ENCODE measurements at places on chromosomes 2 and 18.
A peak's percentile ranks its signal among the peaks of the same experiment; 100 is the strongest.

GRCh38 chr18:63099091-63099840, 220.3 kb downstream of the BCL2 start:
- no peak for DNase-seq

GRCh38 chr2:74149570-74150319, 2.0 kb upstream of the BOLA3 start:
- no peak for DNase-seq

GRCh38 chr2:42908518-42909200, 116.3 kb upstream of the HAAO start:
- no peak for DNase-seq

- DNase-seq, result no peak
Observed at GRCh38 chr2:96523659-96524481, 12.7 kb upstream of the ARID5A start.

DNA sequence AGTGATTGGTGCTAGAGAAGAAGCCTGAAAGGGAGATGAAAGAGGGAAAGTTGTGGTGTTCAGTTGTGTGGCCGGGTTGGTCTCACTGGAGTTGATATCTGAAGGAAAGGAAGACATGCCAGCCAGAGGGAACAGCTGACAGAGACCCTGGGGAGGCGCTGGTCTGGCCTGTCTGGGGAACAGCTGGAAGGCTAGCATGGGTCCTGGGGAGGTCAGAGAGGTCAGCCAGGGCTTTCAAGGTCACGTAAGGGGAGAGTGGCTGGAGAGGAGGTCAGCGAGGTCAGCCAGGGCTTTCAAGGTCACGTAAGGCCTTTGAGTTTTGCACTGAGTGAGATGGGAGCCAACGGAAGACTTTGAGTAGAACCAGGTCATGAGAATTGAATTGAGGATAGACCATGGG, 11.0 kb downstream of the DYSF start:
- no peak for DNase-seq

DNA sequence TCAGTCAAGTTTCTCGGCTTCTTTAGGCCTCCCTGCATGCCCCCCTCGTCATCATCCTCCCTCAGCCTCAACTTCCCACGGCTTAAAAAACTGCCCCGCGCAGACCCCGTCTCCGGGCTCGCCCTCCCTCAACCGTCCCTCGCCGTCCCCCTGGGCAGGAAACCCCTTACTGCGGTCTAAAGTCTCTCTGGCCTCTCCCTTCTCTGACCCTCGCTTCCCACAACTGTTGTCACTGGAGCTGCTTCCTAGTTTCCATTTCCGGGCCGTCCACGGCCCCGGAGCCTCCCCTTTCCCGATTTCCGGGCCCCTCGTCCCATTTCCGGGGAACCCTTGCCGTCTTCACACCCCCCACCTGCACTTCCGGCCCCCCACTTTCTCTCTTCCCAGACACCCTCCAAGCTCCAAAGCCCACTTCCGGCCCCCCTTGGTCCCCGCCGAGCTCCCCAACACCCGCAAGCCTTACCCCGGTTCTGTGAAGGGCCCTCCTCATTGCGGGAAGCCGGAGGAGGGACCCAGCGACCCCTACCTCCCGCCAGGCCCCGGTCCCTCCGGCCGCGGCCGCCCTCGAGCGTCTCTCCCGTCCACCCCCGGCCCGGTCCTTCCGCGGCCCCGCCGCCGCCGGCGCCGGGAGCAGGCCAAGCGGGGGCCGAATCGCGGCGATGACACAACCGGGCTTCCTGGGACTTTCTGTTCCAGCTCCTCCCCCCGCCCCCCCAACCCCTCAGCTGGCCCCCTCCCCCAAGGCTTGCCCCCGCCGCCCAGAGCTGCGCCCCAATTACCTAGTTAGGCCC, 513 bp downstream of the TRIP12 start:
- DNase-seq, result peak; percentile 31

DNA sequence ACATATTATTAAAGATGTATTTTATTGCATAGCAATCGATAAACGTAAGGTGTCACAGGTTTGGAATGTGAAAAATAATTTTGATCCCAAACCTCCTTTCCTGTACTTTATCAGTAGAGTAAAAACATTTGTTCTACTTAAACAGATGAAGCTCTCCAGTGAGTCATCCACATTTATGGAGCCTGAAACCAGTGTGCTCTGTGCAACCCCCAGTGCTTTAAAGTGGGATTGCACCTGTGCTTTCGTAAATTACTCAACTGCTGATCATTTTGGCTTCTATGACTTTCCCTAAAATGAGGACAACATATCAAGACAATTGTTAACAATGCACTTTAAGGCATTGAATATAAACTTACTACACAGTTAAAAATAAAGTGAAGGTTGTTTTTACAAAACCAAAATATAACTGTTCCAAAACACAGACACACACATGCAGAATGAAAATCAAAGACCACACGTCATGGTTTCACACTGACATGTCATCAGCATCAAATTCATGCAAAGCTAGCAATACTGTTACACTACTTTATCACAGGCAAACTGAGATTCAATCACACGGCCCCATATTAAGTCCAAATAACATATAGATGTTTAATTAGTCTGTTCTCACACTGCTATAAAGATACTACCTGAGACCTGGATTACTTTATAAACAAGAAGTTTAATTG, 9.7 kb downstream of the TMEM18 start:
- DNase-seq, result no peak

- DNase-seq, result no peak
Observed at GRCh38 chr18:32310774-32311173, 120.9 kb downstream of the MEP1B start.

DNA sequence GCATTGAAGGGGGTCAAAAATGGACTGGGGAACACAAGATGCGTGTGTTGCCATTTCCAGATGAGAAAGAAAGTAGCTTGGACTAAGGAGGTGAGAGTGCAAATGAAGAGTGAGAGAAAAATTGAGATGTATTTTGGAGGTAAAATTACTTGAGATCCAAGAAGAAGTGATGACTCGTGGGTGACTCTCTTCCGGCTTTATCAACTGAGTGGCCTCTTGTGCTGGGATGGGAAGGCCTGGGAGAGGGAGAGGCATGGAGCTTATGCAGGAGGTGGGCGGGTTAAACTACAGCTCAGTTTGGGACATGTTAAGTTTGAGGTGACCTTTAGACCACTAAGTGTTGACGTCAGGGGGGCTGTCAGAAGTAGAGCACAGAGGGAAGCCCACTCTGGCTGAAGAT, 34.9 kb downstream of the SULT1C2 start:
- DNase-seq, result no peak

DNA sequence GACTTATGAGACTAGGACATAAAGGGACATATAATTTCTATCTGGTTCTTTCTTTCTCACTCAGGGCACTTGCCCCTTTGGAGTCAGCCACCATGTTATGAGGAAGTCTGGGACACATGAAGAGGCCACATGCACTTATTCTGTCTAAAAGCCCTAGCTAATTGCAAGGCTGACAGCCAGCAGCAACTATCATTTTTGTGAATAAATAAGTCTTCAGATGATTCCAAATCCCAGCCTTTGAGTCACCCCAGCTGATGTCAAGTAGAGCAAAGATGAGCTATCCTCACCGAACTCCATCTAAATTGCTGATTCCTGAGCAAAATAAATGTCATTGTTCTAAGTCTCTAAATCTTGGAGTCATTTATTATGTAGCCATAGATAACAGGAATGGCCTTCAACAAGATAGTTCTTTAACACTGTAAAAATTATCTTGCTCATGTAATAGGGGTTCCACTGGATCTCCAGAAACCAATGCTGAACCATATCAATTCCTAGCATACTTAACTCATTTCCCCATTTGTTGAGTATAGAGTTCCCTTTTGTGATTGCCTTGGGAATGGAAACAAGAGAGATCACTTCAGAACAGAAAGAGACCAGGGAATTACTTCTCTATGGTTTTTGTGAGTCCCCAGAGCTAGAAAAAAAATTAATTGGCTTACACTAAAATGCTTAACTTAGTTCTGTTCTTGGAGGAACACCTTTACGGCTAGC, 50.6 kb upstream of the FN1 start:
- DNase-seq, result no peak

DNA sequence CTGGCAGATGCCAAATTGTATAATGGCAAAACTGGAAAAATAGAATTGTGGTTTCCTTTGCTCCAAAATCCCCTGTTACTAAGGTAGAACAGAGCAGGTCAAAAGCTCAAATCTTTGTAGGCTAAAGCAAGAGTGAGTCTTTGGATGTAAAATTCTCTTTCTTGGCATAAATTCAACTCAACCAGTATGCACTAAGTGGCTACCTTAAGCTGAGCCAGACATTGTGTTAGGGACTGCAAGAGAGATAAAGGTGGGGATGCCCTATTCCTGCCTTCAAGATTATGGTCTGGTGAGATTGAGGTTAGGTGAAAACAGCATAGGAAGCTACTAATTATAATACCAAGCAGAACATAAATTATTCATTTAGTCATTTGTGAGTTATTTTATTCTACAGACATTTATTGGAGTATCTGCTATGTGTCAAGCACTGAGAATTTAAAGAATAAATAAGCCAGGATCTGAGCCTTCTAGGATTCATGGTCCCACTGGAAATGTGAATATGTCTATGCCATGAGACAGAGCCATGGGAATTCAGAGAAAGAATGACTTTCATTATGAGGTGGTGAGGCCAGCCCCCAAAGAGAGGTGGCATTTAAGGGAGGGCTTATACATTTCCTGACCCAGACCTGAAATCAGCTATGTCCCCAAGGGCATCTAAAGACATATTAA, 198.0 kb upstream of the NCKAP5 start:
- no peak for DNase-seq

DNA sequence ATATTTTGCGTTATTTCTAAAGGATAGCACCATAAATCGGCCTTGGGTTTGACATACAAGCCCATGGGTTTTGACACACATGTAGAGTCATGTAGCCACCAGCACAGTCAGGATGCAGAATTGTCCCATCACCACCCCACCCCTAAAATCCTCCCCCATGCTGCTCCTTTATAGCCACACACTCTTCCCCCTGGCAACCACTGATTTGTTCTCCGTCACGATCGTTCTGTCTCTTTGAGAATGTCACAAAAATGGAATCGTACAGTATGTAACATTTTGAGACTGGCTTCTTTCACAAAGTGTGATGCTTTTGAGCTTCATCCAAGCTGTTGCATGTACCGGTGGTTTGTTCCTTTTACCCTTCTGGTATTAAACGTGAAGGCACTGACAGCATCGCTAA, 39.1 kb downstream of the CRACDL start:
- no peak for DNase-seq

DNA sequence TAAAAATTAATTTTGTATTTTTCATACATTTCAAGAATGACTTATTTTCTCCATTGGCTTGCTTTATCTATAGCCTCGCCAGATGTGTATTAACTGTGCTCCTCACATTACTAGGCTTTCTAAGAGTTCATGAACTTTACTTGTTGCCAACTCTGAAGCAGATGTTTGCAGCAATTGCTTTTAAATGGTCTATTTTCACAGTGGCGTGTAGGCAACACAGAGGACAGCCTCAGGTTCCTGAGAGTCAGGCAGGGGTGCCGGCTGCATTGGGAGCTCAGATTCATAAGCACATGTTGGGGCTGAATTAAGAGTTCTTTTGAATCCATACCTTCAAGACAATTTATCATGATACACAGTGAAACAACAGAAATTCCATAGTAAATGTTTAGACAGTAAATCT, 179.2 kb upstream of the PXDN start:
- DNase-seq, result no peak

DNA sequence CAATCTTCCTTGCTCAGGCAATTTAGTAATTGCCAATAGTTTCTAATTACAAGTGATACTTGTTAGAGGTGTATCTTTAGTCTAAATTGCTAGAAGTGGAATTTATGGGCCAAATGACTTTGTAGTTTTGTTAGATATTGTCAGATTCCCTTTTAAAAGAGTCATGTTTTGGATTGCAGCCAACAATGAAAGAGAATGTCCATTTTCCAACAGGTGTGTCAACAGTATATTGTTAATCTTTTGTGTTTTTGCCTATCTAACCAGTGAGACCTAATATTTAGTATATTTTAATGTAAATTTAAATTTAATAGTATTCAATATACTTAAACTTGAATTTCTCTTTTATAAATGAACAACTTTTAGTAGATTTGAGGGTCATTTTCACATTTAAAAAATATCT, 259.4 kb upstream of the ETAA1 start:
- no peak for DNase-seq

DNA sequence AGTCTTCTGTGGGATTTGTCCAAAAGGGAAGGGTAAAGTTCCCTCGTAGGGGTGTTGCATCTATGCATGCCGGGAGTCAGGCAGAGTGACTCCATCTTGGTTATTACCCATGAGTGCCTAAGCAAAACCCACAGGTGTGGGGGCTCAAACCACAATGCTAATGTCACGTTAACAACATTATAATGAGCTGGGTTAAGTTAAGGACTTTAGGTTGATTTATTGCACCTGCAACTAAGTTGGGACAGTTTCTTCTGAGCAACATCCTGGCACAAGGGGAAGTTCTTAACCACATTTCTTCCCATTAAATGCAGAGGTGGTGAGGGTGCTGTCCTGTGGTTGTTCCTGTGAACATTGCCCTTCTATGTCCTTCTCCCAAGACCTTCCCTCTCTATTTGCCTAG, 1596.8 kb upstream of the SLC39A10 start:
- DNase-seq, result no peak

DNA sequence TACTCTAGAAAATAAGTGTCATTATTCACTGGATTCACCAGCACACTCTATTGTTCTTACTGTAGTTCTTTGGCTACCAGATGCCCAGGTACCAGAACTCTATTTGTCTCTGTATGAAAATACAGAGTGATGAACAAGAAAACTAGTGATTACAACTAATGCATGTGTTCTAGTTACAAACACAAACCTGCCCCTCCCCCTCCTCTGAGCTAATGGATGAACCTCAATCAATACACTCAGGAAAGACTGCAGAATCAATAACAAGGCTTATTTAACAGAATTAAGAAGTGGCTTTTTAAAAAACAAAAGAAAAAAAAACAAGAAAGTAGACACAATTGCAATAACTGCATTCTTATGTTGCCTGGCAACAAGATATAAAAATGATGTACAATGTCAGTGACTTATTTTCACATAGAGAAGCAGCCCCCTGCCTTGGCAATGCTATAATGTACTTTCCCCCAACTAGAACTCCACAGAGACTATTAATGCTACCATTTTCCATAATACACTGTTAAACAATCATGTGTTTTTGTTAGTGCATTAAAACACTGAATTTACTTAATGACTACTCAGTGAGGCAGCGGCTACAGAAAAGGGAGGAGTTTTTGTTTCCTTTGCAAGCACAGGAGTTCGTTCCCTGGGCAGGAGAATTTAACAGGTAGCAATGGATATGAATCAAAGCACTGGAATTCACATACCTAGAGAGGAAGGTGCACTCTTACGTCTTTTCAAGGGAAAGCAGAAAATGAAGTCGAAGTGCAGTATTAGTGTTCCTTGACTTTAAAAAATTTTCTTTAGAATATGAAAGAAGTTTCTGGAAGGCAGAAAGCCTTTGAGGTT, 318.8 kb upstream of the REV1 start:
- DNase-seq, result no peak

Data from activated CD4-positive, CD25-positive, alpha-beta regulatory T cell treated with anti-CD3 and anti-CD28 coated beads, Interleukin-2, amount 50 U/mL, for 16 hours (primary cell).